ENCODE measurements at places on chromosomes 7 and 10.

GRCh38 chr7:21884496-21884895 is 61.2 kb downstream of the CDCA7L start:
- no peak for DNase-seq

DNA sequence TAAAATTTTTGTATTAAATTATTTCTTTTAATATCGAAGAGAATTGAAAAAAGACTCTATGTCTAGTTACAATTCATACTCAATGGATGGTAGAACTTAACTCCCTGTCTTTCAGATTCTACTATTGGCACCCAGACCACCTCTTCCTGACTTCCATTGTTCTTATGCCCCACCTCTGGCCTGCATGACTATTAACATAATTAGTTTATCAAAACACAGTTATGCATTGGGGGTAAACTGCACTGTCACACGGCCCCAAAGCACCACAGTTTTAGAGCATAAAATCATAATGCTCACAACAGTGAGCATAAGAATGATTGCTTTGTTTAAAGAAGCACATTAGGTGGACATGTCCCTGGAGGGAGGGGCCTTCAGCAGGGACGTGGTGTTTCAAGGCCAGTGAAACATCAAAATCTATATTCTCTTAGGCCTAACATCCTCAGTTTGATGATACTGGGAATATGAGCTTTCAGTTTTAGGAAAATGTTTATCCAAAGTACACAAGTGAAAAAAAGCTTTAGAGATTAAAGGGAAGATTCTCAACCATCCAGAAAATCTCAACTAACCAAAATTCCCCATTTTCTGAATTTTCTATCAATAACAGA is 79.8 kb downstream of the NRP1 start:
- DNase-seq = no peak

GRCh38 chr10:17882557-17882956 is 69.2 kb upstream of the SLC39A12 start:
- DNase-seq = no peak

- peak; percentile 24 for DNase-seq
These were observed 25.2 kb downstream of the ADAP1 start for GRCh38 chr7:929311-929711.

- DNase-seq = no peak
These were observed 78.4 kb upstream of the LEP start for GRCh38 chr7:128162666-128163065.

DNA sequence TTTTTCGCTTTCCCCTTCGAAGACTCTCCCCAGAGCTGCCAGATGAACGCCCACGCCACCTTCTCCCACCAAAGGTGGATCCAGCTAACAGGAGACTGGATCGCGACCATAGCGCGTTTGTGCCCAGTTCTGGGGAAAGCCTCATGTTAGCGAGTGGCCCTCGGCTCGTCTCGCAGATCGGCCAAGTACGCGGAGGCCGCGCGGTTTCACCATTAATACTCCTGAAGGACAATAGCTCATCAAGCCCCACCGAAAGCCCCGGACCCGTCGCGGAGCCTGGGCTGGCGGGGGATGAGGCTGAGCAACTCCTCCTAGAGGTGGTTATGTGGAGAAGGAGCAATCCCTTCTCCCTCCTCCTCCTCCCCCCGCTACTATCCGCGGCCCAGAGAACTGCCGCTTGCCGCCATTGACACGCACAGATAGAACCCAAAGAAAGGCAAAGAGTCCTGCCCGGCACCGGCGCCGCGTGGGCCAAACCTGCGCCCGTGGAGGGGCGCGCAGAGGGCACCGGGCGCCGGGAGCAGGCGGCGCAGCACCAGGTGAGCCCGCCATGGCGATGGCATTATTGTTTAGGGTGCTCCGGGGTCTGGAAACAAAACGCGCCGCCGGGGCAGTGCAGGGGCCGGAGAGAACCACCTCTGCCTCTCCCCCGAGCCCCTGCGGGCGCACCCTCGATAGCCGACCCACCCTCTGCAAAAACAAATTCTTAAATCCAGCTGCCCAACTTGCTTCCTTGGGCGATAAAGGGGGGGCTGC is at the start of gene MACROH2A2:
MACROH2A2 (plus strand) TSS at position 385 of the 756 bp plus-strand sequence. CDS start 22,813 bp downstream, outside the sequence.
- peak; percentile 59 for DNase-seq

- DNase-seq = no peak
These were observed 10.1 kb upstream of the TMEM26 start for GRCh38 chr10:61463035-61463909.

- DNase-seq = no peak
These were observed 219.8 kb downstream of the MAD1L1 start for GRCh38 chr7:2012981-2013380.

- DNase-seq = no peak
These were observed 347.1 kb upstream of the NRP1 start for GRCh38 chr10:33681595-33681994.

DNA sequence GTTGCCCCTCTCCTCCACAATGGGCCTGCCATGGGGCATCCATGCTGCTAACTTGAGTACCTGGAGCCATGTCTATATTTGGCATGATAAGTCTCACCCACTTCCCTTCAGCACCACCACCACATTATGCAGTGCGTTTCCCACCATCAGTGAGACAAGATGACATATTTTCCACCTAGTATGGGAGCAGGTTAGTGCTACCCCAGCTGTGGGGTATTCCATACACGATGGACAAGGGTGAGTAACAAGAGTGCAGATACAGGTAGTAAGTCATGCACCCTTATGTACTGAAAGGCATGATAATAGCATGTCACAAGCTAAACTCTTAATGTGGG is 21.2 kb upstream of the OR2AE1 start:
- no peak for DNase-seq

- DNase-seq = no peak
These were observed 313.5 kb downstream of the WDR37 start for GRCh38 chr10:1369665-1370064.

GRCh38 chr7:128056901-128057300 is 25.7 kb upstream of the LRRC4 start:
- DNase-seq = no peak

- no peak for DNase-seq
These were observed 70.3 kb upstream of the MXI1 start for GRCh38 chr10:110137142-110137545.
